ENCODE measurements at places on chromosomes 16 and 17. TPM values are rescaled to one million over a fixed set of nuclear protein-coding genes. Genes with fewer than 3 reads are reported as not detected.

The SLC9A5 gene
- total RNA-seq: 2.6 TPM

The SYT17 gene
- not detected for total RNA-seq

The NPIPA5 gene
- total RNA-seq: 19.6 TPM

The SLC43A2 gene
- total RNA-seq: 30.3 TPM

The TNFRSF17 gene
- total RNA-seq: not detected

The RNF43 gene
- 0.95 TPM for total RNA-seq

The SLFN14 gene
- total RNA-seq: not detected

The SLC16A6 gene
- total RNA-seq: 16.5 TPM

The MEOX1 gene
- total RNA-seq: not detected

The C17orf67 gene
- total RNA-seq: 3.4 TPM

The LCAT gene
- total RNA-seq: 7.1 TPM

The CALB2 gene
- not detected for total RNA-seq

The GNGT2 gene
- total RNA-seq: 41.6 TPM

The SCNN1B gene
- total RNA-seq: not detected

The TUBB3 gene
- 1.1 TPM for total RNA-seq

The ITGA3 gene
- total RNA-seq: 2.8 TPM

All from natural killer cell (primary cell).